ENCODE measurements at places on chromosomes 3 and 15. TPM values are rescaled to one million over a fixed set of nuclear protein-coding genes. Genes with fewer than 3 reads are reported as not detected.
A peak's percentile ranks its signal among the peaks of the same experiment; 100 is the strongest.

SCAP gene
- 53.6 TPM for total RNA-seq

SH3GL3 gene
- not detected for total RNA-seq

SLC6A6 gene
- 38.0 TPM for total RNA-seq

NUTM1 gene
- total RNA-seq: not detected

C3orf85 gene
- not detected for total RNA-seq

- no peak for DNase-seq
Observed at GRCh38 chr15:70047386-70048197, 50.1 kb downstream of the TLE3 start.

DNA sequence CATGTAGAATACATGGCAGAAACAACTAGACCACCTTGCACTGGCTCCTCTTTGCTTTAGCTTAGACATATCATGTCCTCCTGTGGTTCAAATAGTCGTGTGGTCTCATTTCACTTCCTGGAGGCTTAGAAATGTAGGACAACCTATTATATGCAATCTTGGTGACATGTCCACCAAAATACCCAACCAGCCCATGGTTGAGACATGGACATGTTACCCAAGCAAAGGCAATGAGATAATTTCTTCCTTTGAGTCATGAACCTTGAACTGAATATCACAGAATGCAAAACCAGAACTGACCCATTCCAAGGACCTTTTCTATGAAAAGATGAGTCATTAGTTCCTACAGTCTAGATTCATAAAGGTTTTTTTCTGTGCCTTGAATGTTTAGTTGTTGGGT is 309.0 kb upstream of the MDFIC2 start:
- no peak for DNase-seq

DNA sequence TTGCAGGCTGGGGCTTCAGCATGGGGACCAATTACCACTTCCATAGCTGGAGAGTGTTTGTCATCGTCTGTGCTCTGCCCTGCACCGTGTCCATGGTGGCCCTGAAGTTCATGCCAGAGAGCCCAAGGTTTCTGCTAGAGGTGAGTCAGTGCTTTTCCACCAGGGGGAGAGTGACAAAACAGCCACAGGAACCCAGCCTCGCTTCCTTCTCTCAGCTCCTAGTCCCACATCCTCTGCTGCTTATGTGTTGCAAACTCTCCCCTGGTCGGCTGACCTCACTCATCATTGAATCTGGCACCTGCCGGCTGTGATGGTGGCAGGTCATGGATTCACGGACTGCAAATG is 158.3 kb downstream of the SV2B start:
- DNase-seq: no peak

DNA sequence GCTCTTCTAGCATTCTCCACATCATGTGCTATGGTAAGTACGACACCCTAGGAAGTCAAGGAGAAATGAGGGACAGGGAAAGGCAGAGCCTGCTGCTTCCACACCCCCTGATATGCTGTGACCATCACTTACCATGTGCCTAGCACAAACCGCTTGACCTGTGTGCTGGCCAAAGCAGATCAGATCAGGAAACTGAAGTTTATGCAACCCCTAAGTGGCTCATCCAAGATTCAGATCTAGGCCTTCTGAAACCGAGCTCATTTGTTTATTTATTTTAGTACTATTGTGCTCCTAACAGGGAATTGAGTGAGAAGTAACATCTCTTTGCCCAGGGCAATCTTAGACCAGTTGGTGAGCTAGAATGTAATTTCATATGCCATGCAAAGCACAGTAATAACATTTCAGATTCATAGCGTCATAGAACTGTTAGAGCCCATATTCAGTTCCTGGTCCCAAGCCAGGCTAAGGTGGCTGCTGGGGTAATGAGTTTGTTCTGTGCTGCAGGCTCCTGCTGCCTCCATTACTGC is at the start of gene RTP2:
Gene RTP2, minus strand, starts transcription at position 51 of the 527 bp plus-strand sequence. CDS start 429 bp downstream, outside the sequence.
- DNase-seq: no peak

GRCh38 chr15:40006646-40007045 is 32.3 kb downstream of the SRP14 start:
- DNase-seq: no peak

DNA sequence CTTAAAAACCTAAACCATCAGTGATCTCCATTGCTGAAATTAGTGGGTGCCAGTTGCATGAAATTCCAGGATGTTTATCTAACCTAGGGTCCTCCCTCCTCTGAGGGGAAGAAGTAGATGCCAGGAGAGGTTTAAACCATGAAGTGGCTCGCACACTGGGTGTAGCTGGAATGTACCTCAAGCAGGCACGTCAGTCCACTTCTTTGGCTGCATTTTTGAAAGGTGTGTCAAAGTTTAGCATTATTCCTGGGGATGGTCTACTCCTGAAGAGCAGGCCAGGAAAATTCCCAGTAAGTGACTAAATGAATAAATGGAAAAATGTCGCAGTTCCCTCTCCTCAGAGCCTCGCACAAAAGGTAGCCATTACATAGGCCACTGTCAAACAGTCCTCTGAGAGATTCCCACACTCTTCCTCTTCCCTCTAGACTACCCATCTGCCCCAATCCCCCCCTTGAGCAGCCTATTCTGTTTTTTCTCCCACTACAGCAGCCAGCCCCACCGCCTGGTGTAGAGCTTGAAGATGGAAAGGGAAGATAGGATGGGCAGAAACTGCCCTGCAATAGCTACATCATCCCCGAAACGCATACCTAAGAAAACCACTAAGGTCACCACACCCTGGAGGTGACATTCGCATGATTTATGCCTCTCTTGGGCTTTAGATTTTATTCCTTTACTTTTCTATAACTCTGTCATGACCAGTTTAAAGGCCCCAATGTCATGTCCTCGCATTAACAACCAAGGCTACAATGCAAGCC is 655 bp upstream of the TMOD3 start:
- DNase-seq: no peak

DNA sequence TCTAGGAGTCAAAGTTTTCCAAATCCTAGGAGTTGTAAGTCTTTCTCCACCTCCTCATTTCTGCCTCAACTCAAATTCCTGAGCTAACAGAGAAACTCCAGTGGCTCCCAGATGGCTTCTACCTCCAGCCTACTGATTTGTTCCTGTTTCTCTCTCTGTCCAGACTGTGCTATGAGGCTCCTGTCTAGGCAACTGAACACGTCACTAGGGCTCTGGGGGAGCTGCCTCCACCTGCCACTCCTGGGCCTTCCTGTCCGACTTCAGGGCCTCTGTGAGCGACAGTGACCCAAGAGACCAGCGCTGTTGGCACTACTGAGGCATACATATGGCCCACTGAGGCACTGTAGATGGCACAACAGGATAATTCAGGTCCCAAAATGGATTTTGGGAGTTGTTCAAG is 71.4 kb downstream of the EXOG start:
- no peak for DNase-seq

DNA sequence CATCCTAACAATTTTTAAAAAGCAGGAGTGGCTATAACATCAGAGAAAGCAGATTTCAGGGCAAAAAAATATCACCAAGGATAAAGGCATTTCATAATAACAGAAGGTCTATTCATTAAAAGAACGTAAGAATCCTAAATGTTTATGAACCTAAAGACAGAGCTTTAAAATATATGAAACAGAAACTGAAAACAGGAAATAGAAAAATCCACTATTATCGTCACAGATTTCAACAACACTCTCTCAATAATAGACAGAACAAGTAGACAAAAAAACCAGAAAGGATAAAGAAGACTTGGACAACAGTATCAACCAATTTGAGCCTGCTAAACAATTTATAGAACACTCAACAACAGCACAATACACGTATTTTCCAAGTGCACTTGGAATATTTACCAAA is 71.4 kb downstream of the FBXL22 start:
- no peak for DNase-seq

DNA sequence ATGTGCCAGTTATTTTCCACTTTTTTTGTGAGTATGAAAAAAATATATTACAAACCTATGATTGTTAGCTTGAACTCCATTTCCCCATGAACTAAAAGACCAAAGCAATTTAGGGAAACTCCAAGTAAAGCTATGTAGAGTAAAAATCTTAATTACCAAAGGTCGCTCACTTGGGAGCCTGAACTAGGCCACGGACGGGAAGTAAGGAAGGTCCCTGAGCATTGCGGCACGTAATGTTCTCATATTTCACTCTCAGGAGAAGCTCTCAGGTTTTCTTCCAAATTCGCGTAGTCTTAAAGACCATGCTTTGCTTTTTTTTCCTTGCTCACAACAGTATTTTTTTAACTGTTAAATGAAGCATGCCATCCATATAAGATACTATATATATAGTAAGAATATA is 215.3 kb upstream of the RARB start:
- DNase-seq: no peak

GRCh38 chr3:172877011-172877410 is 126.5 kb downstream of the ECT2 start:
- peak; percentile 66 for DNase-seq

DNA sequence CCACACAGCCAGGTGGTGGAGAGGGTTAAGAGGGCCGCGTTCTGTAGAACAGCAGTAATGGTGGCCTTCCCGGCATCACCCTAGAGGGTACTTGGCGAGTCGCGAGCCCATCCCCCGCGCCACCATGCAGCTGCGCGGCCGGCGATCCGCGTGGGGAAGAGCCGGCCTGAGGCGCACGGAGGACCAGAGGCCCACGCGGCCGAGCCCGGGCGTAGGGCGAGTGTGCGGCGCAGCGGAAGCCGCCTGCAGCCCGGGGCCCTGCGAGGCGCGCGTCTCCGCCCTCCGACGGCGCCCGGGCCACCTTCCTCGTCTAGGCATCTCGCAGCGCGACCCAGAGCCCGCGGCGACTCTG is 423 bp downstream of the TKT start:
- DNase-seq: peak; percentile 35

- DNase-seq: no peak
Observed at GRCh38 chr15:48396020-48396419, 64.8 kb downstream of the DUT start.
